Retina (tissue), 1 donor: ENCODE measurements at places on chromosomes 12 and 14.

DNA sequence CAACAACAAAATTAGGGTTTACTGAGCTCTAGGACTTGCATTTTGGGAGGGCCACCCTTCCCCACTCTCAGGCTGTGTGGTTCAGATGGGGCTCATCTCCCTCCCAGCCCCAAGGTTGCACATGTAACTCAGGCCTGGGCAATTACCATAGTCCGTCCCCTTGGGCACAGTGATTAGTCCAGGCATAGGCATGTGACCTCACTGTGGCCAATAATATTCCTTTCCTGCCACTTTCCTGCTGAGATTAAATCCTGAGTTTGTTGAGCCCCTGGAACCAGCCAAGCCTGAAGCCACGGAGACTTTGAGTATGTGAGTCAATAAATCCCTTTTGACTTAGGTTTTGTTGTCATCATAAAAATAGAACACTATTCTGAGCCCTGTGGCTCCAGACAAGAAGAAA is 113.0 kb downstream of the AACS start:
- DNase-seq, result no peak

GRCh38 chr14:49755378-49755777 is 12.6 kb upstream of the KLHDC2 start:
- no peak for DNase-seq

GRCh38 chr12:113591480-113591974 is 119.9 kb upstream of the LHX5 start:
- DNase-seq, result peak; percentile 51

DNA sequence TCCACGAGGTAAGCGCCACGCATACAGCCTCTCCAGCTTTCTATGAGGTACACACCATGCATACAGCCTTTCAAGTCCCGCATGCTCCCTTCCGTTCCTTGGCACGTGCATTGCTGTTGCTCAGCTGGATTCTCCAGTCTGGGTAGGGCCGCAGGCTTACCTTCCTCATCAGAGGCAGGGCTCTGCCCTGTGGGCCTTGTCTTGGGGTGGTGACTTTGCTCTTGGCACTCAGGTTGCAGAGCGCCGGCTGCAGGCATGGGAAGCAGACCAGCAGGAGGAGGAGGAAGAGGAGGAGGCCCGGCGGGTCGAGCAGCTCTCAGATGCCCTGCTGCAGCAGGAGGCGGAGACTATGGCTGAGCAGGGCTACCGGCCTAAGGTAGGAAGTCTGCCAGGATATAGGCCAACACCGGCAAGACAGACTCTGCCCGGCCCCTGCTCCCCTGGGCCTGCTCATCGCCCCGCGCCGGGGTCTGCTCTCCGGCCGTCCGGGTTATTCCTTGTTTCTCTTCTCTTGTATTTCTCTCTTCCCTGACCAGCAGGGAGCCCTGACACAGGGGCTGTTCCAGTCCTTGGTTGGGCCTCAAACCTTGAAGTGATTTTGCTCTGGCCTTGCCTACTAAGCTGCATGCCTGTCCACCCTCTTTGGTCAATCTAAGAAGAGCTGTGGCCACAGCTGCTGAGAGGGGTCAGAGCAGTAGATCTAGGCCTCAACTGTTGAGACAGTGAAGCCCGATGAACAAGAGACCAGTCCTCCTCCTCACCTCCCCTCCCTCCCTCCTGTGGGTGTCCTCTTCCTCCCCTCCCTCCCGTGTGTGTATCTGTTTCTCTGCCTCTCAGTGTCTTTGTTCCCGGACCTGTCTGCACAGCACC is 15.3 kb downstream of the TCHP start:
- DNase-seq, result no peak
